ENCODE measurements at places on chromosomes 5 and 9.
A peak's percentile ranks its signal among the peaks of the same experiment; 100 is the strongest.

GRCh38 chr9:71118324-71118723, 3.1 kb downstream of the TRPM3 start:
- DNase-seq = no peak

DNA sequence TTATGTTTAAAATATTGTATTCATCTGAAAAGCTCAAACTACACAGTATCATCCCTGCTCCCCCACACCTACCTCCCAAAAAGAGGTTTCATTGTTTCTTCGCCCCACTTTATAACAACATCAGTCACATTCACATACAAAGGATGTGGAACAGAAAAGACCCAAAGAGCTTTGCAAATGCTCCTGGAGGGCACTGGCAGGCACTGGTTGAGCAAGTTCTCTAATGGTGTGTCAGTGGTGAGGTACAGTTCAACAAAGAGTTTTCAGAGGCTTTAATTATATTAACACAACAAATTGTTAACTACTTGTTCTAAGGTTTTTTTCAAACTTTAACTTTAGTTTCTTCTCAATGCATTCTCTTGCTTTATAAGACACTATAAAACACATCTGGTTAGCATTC, 54.1 kb upstream of the ECM2 start:
- peak; percentile 30 for DNase-seq

DNA sequence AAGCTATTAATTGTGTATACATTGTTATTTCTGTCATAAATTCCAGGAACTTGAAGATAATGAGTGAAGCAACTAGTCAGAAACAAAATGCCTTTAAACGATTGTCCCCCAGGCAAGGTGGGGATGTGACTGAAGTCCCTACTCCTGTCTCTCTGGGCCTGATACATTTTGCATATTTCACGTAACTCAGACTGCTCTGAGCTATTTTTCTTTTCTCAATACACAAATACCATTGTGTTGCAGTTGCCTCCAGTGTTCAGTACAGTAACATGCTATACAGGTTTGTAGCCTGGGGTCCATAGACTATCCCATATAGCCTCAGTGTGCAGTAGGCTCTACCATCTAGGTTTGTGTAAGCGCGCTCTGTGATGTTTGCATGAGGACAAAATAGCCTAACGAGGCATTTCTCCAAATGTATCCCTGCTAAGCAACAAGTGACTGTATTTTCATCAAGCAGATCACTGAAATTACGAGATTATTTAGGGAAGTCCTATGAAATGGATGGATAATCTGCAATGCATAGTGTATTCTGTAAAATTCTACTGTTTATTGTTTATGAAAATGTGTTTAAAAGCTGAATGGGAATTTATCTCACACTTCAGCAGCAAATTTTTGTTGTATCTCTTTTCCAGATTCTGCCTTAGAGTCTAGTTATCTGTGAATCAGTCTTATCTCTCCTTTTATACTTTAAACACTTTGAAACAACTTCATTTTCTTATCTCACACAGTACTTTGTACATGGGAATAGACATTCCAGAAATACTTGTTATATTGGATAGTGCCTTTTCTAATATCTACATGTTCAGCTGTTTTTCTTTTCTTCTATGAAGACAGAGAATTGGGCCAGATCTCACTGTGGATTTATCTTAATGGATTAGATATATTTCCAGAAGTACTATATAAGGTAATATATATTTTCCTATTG, 150.5 kb downstream of the CD180 start:
- no peak for DNase-seq

- DNase-seq = no peak
These were observed 154.6 kb downstream of the PIK3R1 start for GRCh38 chr5:68370196-68370595.

DNA sequence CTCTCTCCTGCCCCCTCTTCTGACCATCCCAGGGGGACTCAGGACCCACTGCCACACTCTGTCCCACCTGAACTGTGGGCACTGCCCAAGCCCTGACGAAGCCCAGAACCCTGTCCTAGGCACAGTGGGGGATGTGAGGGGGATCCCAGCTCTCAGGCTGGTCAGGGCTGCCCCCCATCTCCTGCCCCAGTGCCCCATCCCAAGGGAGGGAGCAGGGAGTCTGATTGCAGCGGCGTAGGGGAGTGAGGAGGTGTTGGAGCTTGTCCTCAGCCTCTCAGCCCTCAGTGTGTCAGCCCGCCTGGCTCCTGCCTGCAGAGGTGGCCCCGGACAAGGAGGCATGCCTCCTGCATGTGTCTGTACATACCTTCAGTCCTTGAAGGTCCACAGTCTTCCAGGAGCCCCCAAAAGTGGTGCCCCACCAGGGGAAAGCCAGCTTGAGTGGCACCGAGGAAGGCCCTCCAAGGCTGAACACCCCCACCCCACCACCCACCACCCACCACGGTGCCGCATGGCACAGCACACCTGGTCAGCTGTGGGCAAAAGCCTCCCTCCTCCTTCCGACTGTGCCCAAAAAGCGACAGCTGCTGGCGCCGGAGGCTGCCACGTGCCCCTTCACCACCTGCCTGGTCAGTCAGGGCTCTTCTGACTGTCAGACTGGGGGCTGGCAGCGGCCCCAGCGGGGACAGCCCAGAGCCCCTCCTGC, 930 bp downstream of the SARDH start:
- no peak for DNase-seq

DNA sequence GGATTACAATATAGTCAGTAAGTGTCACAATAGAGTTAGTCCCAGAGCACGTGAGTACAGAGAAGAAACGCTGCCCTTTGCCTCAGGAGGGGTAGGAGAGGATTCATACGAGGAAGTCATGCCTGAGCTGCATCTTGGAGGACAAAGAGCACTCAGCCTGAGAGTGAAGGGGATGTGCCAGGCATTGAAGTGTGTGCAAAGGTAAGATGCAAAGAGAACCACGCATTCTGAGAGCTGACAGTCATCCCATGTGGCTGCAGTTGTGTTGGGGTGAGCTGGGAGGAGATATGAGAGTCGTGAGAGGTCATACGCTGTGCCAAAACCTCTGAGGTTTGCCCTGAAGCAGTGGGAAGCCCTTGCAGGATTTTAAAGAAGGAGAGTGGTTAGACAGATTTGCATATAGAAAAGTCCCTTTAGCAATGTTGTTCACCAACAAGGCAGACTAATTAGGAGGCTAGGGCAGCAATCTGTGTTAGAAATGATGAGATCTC, 97.5 kb downstream of the PIP5K1B start:
- DNase-seq = no peak

GRCh38 chr5:14672484-14673394, 8.2 kb downstream of the OTULIN start:
- DNase-seq = no peak

GRCh38 chr9:90112788-90113187, 508.0 kb downstream of the GADD45G start:
- DNase-seq = no peak

- peak; percentile 72 for DNase-seq
These were observed 2.3 kb upstream of the PAX5 start for GRCh38 chr9:37036371-37036775.

DNA sequence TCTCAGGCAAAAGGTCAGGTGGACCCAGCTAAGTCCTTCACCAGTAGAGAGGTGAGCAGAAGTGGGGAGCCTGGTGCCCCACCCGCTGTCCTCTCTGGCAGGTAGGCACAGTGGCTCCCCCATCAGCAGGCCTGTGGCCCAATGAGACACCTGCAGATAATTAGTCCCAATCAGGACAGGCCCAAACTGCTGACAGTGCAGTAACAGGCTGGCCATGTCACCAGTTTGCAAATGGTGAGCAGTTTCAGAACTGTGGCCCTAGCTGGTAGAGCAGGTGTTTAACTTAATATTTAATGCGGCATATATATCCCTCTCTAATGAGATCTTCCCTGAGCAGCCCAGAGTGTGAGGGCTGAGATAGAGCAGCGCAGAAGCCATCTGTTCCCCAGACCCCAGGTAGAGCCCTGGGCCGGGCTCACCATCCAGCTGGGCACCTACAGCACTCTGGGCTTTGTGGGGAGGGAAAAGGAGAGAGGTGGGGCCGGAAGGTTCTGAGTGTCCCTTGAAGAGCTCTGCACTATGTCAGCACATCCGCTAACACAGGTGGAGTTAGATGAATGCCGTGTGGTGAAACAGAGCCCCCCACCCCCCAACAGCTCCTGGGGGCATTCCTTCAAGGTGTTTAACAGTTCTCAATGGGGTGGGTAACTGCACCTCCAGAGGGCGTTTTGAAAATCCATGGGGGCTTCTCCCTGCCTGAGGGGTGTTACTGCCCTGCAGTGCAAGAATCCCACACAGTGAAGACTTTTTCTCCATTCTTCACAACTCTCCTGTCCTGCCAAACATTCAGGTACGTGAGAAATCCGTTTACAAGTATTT, 120.5 kb downstream of the PAX5 start:
- DNase-seq = peak; percentile 61

DNA sequence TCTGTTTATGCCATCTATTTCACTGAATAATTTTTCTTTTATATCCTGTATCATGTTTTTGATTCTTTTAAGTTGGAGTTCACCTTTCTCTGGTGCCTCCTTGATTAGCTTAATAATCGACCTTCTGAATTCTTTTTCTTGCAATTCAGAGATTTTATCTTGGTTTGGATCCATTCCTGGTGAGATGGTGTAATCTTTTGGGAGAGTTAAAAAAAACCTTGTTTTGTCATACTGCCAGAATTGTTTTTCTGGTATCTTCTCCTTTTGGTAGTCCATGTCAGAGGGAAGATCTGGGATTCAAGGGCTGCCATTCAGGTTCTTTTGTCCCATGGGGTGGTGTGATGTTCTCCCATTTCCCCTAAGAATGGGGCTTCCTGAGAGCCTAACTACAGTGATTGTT, 800.8 kb upstream of the TYRP1 start:
- no peak for DNase-seq

- no peak for DNase-seq
These were observed 131.5 kb upstream of the OTULINL start for GRCh38 chr5:14450018-14450524.

GRCh38 chr5:151271336-151271735, 18.4 kb downstream of the GM2A start:
- DNase-seq = no peak

GRCh38 chr9:76617497-76618175, 146.6 kb upstream of the PCA3 start:
- no peak for DNase-seq

GRCh38 chr5:10377081-10377480, 23.6 kb downstream of the MARCHF6 start:
- DNase-seq = no peak

DNA sequence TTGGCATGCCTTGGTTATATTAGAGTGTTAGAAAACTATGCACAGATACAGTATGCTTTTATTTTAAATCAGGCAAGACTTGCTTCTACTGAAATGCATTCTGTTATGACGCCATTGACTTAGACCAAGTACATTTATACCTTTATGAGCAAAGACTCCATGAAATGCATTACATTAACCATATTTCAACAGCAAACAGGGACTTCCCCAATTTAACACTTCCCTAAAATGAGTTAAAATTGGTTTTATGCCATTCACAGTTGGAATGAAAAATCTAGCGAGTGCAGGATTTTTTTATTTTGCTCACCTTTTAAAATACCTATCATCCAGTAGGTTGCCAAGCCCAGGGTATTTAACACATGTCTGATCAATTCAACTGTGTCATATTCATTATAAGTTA, 272.1 kb upstream of the IZUMO3 start:
- DNase-seq = no peak

DNA sequence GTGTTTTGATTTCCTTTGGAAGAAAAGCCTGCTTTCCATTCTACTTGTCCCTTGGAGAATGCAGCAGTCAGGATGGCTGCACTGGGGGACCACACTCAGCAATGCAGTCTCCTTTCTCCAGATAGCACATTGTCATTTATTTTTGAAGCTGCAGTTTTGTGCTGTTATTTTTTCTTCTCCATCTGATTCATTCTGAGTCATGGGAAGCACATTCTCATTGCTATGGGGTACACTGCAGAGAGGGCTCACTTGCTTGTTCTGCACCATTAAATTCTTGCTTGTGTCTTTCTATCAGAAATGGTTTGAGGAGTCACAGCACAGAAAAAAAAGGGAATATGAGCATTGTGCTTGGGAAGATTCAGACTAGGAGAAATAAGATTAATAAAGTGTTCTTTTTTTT, 39.7 kb upstream of the POC5 start:
- no peak for DNase-seq

GRCh38 chr5:81925981-81926380, 45.8 kb upstream of the ATG10 start:
- no peak for DNase-seq

GRCh38 chr9:123350590-123351310, 5.2 kb upstream of the CRB2 start:
- DNase-seq = no peak

DNA sequence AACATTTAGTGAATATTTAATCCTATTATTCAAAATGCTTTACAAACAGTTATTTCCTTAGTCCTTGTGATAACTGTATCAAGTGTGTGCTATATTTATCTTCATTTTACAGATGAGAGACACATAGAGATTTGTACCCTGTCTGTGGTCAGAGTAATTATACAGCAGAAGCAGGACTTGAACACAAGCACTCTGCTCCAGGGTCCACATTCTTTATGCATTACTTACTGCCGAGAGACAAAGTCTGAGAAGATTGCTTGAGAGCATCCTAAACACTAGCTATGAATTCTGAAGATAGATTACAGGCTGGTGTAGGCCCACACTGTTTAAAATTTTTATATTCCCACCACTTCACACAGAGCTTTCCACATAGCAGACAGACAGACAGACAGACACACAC, 926.1 kb upstream of the DMAC1 start:
- no peak for DNase-seq

- DNase-seq = peak; percentile 26
These were observed 3.1 kb upstream of the GNPDA1 start for GRCh38 chr5:142015781-142016533.

DNA sequence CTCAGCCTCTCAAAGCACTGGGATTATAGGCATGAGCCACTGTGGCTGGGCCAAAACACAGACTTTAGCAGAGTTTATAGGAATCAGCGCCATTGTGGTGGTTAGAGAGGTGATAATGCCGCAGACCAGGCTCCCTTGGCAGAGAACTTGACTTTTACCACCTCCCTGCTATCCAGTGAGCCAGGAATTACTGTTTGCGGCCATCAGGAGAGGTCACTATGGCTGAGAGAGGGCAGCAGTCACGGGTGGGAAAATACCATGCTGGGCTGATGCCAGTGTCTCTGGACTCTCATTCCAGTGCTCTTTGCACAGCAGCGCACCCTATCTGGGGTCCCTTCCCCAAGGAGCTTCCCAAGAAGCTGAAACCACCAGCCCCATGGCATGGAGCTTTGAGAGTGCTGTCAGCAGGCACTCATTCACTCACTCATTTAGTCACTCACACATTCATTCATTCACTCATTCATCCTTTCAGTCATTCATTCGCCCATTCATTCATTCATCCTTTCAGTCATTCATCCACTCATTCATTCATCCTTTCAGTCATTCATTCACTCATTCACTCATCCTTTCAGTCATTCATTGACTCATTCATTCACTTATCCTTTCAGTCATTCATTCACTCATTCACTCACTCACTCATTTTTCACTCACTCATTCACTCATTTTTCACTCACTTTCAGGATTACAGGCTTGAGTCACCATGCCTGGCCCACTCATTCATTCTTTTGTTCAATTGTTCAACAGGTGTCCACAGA, 27.3 kb upstream of the RNU6ATAC start:
- DNase-seq = peak; percentile 21

DNA sequence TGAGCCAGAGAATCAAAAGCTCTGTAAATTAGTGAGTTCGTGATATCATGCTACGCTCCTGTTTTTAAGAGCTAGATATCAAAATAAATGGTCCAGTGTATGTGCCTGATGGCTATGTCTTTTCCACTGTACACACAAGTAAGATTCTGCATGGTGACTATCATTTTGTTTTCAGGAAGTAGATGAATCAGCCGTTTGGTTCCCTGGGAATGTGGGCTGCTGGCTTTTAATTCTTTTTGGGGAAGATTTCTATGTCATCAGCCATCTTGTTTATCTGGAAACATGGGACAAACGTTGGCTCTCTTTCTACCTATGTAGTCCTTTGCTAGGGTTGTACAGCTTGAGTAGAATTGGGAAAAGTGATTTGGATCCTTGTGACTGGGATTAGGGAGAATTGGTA, 126.7 kb downstream of the GRIA1 start:
- DNase-seq = no peak

Data from endodermal cell (in vitro differentiated cells).